ENCODE measurements at places on chromosomes 5 and 9. TPM values are rescaled to one million over a fixed set of nuclear protein-coding genes. Genes with fewer than 3 reads are reported as not detected.

DNA sequence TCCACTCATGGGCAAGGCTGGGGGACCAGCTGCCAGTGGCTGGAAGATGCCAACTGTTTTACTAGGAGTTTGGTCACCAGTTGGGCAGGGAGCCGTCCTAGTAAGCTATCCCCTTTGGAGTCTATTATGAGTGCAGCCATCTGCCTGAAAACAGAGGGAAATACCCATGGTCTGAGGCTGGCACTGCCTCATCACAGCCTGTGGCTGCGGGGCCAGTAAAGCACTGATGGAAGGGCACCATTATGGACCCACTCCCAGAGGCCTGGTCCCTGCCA is 187.2 kb upstream of the PANK3 start:
- DNase-seq, result no peak

DNA sequence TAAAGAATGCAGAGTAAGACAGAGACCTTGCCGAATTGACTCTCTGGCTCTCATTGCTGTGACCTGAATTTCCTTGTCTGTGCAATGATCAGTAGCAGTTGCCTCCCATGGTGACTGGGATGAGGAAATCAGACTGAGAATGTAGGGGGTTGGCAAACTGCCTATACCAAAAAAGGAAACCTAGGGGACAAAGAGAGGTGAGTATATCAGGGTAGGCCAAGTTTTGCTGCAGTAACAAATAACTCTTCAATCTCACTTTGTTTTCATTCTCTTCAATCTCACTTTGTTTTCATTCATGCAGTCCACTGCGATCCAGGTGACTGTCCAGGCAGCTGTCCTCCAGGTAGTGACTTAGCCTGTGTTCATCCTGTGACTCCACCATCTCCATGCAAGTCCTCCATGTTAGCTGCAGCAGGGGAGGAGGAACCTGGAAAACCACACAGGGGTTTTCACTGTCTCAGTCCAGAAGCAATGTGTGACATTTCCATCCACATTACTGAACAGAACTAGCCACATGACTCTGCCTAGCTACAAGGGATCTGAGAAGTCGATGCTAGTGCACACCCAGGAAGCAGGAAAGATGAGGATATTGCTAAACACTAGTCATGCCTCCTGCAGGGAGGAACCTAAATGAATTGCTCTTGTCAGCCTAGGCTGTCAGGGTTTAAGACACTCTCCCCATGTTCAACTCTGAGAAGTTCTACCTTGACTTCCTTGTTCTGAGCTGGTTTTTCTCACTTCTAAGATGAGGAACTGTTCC is 26.0 kb downstream of the TMEM174 start:
- DNase-seq, result no peak

DNA sequence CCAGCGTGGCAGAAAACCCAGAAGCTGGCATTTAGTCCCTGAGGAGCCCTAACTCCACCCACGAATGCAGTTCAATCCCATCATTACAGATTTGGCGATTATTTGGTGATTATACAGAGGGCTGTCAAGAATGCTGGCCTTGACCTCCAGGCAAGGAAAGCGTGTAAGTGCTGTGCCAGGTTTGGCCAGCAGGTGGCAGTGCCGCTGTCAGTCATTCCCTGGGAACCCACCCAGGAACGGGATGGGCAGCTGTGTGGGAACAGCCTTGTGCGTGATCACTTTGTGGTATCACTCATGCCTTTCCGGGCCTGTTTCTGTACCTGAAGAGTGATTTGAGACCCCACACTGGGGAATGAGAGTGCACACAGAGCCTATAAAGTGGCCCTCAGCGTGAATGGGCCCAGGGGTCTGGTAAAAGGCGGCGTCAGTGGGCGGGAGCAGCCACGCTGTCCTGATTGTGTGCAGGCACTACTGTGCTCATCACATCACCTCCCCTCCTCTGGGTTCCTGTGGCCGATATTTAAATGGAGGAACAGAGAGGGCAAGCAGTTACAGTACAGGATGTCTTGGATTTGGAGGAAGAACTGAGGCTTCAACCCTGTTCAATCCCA is 215.6 kb downstream of the ROR2 start:
- DNase-seq, result peak; percentile 80

DNA sequence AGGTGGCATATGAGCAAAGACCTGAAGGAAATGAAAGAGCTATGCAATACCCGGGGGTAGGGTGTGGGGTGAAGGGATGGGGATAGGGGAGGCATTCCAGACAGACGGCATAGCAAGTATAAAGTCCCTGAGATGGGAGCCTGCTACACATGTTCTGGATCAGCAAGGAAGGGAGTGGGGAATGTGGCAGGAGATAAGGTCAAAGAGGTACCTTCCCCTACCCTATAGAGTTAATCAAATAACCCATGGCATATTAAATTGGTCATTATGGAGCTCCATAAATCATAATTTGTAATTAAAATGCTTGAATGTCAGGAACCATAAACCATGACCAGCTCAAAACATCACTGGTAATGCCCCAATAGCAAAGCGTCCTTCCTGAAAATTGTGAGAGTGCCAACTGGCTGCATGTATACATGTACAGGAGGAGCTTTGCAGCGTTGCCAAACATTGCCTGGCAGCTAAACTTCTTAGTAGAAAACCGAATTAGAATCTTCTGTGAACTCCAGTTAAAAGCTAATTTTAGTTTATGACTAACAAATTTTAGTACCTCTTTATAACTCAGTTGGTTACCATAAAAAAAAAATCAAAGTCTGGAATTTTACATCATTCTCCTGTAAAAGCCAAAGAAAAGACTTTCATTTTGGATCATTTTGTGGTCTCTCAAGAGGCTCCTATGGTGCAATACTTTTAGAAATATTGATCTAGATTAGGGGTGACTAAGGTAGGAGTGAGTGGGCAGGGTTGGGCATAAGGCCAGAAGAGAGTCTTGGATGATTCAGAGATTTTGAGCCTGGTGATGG is 4.7 kb downstream of the DNAI1 start:
- DNase-seq, result peak; percentile 11

- no peak for DNase-seq
These were observed 68.4 kb downstream of the NRG2 start for GRCh38 chr5:139974661-139975060.

GRCh38 chr5:120615967-120616645 is 152.0 kb downstream of the PRR16 start:
- DNase-seq, result no peak

TMEM8B gene
- total RNA-seq, result 11.6 TPM

SPATA31E1 gene
- not detected for total RNA-seq

ANKRD20A1 gene
- total RNA-seq, result 0.18 TPM

SLC25A2 gene
- total RNA-seq, result 4.8 TPM

NPR3 gene
- total RNA-seq, result not detected

OR1Q1 gene
- not detected for total RNA-seq
